ENCODE measurements at places on chromosomes 2 and 18. TPM values are rescaled to one million over a fixed set of nuclear protein-coding genes. Genes with fewer than 3 reads are reported as not detected.

Gene REG3A
- not detected for total RNA-seq

- H3K4me1 ChIP-seq, result no peaks in the 10 kb centered on the region
- DNase-seq, result no peak
- H3K4me3 ChIP-seq, result no peak overlapping the region
- no peak overlapping the region for H3K27ac ChIP-seq
- H3K36me3 ChIP-seq, result no peaks in the 10 kb centered on the region
Measured at GRCh38 chr2:18639756-18640453, 50.5 kb upstream of the NT5C1B start.

DNA sequence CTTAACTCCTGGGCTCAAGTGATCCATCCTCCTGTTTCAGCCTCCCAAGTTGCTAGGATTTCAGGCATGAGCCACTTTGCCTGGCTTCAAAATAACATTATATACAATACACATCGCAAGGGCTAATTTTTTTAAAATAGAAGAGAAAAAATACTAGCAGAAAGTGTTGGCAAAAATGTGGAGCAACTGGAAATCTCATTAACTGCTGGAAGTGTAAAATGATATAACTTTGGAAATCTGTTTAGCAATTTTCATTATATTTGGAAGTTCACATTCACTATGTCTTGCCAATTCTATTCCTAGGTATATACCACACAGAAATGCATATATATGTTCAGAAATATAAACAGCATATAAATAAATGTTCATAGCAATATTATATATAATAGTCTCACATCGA is 55.1 kb upstream of the ZBTB14 start:
- H3K27ac ChIP-seq, result no peak overlapping the region
- no peak overlapping the region for H3K4me3 ChIP-seq
- H3K4me1 ChIP-seq, result no peaks in the 10 kb centered on the region
- H3K27me3 ChIP-seq, result no peaks in the 10 kb centered on the region
- no peaks in the 10 kb centered on the region for H3K36me3 ChIP-seq

Gene DNAJC5G
- total RNA-seq, result not detected
